Fibroblast of pulmonary artery (primary cell): ENCODE measurements at places on chromosomes 13 and 19.

DNA sequence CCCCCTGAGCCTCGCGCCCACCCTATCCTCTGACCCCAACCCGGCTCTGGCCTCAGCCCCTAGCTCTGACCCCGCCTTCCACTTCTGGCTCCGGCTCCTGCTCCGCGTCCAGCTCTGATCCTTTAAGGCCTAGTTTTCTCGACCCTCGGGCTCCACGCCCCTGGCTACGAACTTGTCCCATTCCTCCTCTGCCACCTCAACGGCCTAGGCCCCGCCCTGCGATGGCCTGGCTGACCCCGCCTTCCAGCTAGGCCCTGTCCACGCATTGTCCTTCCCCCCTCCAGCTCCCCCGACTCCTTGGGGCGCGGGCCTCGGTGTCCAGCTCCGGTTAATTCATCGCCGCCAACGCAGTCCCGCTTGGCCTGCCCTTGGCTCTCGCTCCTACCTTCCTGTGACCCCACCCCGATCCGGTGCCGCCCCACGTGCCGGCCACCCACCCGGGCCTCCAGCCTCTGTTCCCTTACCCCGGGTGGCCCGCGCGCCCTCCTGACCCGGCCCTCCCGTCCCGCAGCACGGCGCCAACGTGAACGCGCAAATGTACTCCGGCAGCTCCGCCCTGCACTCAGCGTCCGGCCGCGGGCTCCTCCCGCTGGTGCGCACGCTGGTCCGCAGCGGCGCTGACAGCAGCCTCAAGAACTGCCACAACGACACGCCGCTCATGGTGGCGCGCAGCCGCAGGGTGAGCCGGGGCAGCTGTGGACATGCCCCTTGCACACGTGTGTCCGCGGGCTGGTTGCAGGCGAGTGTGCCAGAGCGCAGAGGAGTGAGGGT, 9.4 kb downstream of the BCL3 start:
- DNase-seq, result peak; percentile 56

- no peak for DNase-seq
Measured at GRCh38 chr13:66655847-66656454, 574.2 kb downstream of the PCDH9 start.

GRCh38 chr13:62920159-62920558, 1504.5 kb upstream of the PCDH20 start:
- no peak for DNase-seq

GRCh38 chr13:33205804-33206221, 79.7 kb downstream of the STARD13 start:
- DNase-seq, result peak; percentile 52

DNA sequence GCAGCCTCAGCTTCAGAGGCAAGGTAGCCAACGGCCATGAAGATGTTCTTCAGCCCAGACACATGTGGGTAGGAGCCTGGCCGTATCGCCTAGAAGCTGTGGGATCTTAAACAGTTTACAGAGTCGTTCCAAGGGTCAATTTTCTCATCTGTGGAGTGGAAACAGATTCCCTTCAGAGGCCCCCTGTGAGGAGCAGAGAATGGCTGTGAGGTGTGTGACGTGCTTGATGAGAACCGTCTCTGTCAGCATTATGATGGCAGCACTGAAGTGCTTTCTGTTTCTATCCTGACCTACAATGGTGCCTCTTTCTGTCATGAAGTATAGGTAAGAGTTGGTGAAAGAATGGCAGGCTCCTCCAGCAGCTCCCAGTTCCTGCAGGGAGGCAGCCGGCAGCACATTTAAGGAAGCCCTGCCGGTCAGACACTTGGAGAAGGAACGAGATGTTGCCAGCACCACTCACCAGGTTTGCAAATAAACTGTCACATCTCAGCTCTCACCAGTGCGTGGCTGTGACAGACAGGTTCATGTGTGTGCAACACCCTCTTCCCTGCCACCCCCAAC, 277.3 kb downstream of the FOXO1 start:
- no peak for DNase-seq

DNA sequence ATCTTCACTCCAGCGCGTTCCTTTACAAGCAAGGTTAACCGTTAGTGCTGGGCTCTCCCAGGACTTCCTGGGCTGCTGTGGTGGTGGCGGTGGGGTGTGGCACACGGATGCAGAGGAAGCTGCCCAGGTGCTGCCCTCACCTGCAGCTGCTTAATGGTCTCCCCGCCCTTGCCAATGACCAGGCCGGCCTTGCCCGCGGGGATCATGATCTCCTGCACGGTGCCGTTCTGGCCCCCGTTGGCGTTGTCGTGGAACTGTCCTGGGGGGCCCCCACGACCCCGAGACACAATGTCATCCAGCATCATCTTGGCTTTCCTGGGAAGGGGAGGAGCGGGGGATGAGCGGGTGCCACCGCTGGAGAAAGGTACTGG, 6.1 kb downstream of the KHSRP start:
- DNase-seq, result no peak

DNA sequence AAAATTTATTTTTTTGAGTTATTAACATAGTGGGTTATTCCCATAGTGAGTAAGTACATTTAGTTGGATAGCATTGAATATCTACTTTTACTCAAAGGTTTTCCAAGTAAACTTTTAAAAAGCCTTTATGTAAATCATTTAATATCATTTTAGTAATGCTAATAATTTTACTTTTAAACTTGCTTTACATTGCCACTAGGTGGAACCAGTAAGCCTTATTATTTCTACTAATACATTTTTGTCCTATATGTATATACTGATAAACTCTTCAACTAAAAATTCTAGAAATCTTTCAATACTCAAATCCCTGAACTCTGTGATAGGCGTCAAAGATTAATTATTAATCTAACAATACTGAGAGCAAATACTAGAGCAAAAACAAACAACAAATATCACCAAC, 1709.2 kb upstream of the PCDH20 start:
- DNase-seq, result peak; percentile 63

- DNase-seq, result no peak
Measured at GRCh38 chr13:99828123-99828522, 143.4 kb downstream of the ZIC5 start.

- DNase-seq, result no peak
Measured at GRCh38 chr13:25501231-25501630, 129.5 kb downstream of the ATP8A2 start.

DNA sequence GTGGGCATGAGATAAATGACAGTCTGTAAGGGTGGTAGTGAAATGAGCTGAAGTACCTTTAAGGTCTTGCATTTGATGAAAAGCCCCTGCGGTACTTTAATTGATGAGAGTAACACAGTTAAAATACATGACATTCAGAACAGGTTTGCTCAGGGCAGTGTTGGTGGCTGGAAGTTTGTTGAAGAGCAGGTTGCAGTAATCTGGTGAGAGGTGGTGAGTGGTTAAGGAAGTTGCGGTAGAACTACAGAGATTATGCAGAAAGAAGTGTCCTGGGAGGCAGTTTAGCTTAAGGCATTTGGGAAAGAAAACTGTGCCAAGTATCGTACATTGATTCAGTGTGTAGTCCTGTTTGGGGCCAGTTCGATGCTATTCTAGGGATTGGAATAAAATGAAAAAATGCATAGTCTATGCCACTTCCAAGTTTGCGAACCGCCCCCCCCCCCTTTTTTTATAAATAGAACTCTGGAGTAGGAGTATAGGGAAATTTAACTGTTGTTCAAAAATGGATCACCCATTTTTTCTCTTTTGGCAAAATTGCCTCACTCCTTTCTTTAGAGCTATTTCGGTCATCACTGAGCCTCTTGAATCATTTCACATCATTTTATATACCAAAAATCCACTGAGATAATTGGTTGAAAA, 42.7 kb downstream of the SLAIN1 start:
- DNase-seq, result no peak

DNA sequence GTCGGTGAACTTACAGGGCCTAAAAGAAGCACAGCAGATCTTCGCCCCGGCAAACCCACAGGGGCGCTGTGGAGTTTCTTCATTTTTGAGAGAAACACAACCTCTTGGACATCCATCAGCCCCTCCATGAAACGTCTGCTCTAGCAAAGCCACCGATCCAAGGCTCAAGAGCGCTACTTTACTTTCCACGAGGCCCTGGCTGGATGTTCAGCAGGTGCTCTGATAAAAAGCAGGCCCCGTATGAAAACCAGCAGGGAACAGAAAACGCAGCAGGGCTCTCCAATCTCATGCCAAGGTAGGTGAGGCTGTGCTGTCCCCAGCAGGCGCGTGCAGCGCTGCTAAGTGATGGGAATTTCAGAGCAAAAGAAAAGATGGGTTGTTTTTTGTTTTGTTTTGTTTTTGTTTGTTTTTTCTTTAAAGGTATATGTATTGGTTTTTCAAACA, 86.7 kb downstream of the IRS2 start:
- no peak for DNase-seq

- no peak for DNase-seq
Measured at GRCh38 chr19:5700455-5701092, 10.5 kb downstream of the RPL36 start.

DNA sequence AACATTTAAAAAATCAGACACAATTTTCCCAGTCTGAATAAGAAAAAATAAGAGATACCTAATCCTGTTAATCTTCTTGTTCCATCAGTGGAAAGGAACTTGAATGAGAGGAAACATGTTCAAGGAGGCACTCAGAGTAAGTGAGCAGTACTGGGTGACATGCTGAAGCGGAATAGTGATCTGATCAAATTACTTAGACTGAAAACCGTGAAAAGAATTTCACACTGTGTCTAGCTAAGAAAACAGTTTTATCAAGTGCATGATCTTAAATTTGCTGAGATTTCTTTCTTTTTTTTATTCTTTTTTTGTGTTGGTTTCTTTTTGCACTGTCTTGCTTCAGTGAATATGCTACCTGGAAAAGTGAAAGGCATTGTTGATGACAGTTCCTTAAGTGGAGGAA, 249.5 kb upstream of the SLC10A2 start:
- no peak for DNase-seq

DNA sequence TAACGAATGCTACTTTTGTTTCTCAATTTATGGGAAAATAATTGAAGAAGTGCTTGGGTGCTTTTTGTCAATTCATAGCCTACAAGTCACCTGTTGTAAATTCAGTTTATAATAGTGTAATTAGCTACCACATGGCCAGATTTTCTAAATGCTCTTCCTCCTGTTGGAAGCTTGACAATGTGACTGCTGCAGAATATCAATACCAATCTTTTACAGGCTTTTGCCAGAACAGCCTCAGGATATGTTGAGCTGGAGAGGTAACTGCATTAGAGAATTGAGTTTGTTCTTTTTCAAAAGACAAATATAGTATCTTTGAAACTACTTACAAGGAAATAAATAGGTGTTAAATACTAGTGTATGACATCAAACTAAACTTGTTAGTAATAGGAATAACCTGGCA, 277.8 kb downstream of the POU4F1 start:
- DNase-seq, result no peak

GRCh38 chr13:28622286-28622685, 36.6 kb upstream of the POMP start:
- no peak for DNase-seq

DNA sequence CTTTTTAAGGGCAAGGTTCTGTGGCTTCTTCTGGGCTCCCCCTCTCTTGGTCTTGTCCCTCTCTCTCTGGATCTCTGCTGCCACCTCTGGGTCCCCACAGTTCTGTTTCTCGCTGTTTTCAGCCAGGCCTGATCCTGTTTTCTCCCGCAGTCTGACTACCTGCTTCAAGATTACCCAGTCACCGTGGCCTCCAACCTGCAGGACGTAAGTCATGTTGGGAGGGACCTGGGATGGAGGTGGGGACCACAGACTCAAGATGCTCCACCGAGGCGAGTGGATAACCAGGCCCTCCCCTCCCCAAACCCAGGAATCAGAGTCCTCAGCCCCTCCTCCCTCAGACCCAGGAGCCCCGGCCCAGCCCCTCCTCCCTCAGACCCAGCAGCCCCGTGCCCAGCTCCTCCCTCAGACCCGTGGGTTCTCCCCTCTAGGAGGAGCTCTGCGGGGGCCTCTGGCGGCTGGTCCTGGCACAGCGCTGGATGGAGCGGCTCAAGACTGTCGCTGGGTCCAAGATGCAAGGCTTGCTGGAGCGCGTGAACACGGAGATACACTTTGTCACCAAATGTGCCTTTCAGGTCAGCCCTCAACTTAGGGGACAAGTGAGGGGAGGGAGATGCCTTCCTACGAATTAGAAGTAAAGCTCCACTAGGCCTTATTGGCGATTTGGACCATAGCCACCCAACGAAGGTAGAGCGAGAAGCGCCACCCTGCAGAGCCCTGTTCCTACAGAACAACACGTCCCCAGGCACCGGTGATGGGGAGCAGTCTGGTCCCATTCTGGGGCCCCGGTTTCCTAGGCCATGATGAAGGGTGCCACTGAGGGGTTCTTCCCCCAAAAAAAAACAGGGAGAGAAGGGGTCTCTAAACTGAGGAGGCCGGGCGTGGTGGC, 2.2 kb downstream of the FLT3LG start:
- peak; percentile 48 for DNase-seq

DNA sequence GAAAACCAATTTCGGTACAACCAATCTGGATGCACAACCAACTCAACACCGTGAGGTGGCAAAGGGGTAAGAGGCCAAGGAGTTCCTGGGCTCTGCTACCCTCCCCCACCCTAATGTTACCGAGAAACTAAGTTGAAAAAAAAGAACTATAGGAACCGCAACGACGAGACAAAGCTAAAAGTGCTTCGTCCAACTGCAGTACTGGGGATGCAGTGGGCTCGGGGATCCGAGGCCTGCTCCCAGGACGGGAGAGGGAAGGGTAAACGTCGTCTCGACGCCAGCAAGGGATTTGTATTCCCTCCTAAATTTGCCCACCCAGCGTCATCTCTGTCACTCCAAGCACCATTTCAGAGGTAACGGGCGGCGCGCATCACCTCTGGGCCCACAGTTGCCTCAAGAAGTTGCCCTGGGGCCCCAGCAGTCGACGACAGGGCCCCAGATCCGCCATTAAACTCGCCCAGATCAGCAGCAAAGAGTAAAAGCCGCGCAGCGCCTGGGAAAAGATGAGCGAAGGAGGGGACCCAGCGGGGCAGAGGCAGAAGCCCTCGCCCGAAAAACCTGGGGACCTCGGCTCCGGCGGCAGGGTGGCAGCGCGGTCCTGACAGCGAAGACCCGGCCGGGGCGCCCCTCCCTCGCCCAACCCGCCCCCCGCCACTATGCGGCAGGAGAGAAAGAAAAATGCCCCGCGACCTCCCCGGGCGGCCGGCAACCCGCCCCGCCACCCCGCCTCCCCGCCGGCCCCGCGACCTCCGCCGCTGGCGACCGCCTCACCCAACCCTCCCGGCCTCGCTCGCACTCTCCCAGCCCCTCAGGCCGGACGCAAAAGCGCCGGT, 752 bp downstream of the ZMYM5 start:
- DNase-seq, result peak; percentile 16

DNA sequence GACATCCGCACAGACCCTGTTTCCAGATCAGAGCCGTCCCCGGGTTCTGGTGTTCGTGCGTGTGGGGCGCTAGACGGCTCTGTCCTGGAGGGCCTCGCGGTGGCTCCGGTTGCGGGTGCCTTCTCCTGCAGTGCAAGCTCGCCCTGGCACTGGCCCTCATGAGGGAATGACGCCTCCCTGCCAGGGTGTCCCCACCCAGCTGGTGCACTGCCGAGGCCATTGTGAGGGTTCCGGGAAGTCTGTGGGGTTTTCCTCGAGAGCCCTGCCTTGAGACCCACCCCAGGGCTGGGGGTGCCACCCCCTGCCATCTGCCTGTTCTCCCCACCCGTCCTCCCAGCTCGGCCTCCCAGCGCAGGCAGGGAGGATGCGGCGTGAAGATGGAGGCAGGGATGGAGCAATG, 19.2 kb upstream of the GNA15 start:
- DNase-seq, result no peak

- no peak for DNase-seq
Measured at GRCh38 chr13:28820099-28821051, at the start of gene MTUS2. TSS of gene MTUS2 (plus strand) at chr13:28820339.
